Thoracic aorta (tissue), 2 donors: ENCODE measurements at places on chromosomes 7 and 10.

DNA sequence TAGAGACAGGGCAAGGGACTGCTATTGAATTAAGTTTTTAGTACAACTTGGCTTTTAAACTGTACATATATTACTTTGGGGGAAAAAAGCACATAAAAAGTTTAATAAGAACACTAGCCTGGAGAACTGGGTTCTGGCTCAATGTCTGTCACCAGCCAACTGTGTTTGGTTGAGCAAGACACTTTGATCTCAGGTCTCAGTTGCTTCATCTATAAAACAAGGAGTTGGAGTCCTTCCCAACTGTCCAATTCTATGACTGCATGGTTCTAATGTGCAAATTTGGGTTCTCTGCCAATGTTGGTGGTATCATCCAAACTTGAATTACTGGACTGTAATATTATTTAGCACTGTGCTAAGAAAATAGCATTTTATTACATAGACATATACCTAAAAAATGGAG is 50.3 kb downstream of the ATXN7L1 start:
- DNase-seq = no peak

DNA sequence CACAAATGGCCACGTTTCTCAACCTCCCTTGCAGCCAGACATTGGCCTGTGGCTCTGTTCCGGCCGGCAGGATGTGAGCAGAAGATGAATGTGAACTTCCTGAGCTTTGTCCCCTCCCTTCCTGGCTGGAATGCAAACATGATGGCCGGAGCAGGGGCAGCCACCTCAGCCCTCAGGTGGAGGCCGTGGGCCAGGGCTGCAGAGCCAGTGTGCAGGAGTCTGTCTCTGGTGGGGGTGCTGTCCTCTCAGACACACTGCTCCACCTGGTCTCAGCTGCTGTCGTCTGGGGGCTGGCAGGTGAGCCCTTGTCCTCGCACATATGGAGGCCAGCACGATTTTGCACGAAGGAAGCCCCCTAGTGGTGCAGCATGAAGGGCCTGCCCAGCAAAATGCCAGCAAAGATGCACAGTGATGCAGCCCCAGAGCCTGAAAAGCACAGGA is 25.3 kb upstream of the PWWP2B start:
- DNase-seq = no peak

DNA sequence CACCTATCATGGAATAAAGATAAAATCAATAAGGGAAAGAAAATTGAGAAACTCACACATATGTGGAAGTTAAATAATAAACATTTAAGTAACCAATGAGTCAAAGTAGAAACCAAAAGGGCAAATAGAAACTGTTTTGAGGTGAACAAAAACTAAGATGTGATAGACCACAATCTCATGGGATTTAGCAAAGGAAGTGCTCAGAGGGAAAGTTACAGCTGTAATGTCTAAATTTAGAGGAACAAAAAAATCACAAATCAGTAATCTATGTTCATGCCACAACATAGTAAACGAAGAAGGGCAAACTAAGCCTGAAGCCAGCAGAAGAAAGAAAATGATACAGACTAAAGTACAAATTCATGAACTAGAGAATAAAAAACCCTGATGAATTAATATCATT is 16.3 kb downstream of the CYP3A4 start:
- no peak for DNase-seq

DNA sequence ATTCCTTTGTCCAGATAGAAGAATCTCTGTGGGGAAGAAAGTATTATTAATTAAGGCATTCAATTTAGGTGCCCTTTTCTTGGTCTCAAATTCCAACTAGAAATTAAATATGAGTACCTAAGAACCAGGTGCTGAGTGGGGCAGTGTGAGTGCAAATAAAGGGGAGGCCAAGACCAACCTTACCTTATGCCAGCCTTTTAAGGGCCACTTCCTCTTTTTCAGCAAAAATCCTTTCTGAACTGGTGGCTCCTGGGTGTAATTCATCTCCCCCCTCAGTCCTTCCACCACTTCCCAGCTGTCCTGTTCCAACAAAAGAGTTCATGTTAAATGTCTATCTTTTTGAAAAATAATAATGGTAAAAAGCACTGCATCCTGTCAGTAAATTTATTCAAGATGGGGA is 108.2 kb downstream of the OSBPL3 start:
- DNase-seq = no peak

DNA sequence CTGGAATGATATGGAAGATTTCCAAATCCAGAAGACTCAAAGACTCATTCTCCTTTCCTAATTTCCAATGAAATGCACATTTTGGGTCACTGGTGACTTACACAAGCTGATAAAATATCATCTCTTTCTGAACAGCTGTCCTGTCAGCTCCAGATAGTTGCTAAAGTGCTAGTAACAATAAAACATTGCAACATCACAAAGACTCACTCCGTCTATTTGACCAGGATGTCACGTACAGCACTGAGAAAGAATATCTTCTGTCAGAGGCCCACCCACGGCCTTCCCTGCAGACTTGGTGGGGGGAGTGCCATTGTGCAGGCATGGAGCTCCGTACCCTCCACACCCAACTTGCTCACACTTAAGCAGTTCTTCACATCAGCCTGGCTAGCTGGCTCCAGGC is 78.9 kb upstream of the EGR2 start:
- no peak for DNase-seq

DNA sequence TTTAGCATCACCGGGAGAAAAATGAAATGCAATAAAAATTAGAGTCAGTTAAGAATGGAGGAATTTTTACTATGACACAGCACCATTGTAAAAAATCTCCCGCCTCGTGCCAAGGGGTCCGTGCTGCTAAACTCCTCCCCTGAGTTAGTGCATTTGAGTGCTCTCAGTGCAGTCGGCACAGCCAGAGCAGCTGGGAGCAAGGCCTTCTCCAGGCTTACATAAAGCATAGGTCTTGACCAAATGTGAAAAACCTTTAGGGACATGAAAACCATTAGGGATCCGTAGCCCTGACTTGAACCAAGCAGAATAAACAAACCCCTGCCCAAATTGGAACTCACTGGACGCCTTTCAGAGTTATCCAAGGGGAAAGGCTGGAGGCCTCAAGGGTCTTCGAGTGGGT is 152.6 kb downstream of the PLCE1 start:
- no peak for DNase-seq

DNA sequence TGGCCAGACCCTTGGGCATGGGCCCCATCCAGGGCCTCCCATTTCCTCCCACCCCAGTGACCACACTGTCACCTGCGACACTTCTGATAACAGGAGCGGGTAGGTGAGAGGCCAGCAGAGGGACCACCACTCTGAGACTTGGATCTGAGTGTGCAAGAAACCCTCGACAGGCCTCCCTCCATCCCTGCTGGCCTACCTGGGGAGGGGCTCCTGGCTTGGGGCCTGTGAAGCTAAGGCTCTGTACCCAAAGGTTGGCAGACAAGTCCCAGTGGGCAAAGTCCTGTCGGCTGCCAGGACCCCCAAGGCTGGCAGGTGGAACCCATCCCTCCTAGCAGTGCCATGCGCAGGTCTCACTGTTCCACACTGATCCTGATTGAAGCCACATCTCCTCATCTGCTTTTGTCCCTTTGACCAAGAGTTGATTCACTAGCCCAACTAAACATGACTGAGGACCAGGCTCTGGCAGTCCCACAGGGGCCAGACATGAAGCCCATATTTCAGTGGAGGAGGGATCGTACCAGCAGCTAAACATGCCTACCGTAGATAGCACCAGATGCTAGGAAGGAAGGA is 1.2 kb upstream of the PGAM2 start:
- no peak for DNase-seq

DNA sequence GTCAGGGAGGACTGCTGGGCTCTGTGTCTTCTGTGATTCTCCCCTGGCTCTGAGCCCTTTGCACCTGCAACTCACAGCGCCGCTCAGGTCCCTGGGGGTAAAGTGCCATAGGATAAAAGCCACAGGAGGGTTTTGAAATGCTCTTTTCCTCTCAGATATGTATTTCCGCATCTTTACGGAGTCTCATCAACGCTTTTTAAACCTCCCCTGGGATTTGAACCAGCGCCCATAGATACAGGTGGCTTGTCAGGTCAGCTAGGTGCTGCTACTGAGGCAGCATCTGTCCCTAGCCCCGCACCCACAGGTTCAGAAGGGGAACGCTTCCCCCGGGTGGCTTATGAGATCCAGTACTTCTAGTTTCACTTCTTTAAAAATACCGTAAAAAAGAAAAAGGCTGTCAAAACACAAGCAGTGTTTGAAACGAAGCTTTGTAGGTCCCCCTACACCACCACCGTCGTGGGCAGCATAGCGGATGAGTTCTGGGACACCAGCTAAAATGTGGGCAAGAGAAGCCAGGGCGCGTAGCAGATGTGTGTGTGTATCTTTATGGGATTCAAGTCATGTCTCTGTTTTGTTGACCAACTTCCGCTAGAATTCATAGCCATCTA is 173.5 kb downstream of the CUX1 start:
- DNase-seq = no peak

DNA sequence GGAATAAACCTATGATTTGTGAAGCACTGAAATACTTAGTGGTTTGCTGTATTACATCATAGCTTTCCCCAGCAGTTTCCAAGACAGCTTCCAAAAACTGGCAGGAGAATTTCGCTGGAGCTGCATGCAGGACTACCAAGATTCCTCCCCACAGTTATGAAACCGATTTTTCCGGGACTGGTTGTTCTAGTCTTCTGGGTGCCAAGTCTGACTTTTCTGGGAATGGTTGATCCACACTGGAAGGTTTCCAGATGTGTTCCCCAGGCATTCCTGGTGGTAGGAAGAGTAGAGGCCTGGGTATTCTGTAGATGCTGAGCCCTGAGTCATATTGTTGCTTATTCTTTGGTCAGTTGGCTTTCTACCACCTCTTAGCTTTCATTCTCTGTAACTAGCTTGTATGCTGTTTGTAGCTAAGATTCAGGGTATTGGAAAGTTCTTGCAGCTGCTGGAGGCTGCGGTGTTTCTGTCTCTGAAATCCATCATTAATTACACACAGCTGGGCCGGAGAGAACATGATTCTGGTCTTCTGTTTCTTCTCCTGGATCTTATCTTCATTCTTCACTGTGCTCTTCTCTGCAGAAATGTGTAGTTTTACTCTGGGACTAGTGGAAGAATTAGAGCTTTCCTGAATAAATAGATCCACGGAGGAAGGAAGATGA is 6.3 kb downstream of the ABCC2 start:
- peak; percentile 23 for DNase-seq

DNA sequence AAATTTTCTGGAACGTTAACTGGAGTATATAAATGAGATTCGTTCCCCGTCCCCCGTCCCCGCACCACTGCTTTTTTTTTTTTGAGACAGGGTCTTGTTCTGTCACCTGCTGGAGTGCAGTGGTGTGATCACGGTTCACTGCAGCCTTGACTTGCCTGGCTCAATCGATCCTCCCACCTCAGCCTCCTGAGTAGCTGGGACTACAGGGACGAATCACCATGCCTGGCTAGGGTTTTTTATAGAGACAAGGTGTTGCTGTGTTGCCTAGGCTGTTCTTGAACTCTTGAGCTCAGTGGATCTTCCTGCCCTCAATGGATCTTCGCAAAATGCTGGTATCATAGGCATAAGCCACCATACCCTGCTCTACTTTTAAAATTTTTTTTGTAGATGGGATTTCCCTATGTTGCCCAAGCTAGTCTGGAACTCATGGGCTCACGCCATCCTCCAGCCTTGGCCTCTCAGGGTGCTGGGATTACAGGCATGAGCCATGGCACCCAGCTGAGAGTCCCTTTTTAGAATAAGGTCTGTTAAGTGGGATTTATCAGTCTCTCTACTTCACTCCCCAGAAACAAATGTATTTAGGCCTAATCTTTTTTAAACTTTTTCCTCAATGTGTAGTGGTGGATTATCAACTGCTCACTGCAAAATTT is 122.9 kb downstream of the LYZL1 start:
- DNase-seq = no peak

DNA sequence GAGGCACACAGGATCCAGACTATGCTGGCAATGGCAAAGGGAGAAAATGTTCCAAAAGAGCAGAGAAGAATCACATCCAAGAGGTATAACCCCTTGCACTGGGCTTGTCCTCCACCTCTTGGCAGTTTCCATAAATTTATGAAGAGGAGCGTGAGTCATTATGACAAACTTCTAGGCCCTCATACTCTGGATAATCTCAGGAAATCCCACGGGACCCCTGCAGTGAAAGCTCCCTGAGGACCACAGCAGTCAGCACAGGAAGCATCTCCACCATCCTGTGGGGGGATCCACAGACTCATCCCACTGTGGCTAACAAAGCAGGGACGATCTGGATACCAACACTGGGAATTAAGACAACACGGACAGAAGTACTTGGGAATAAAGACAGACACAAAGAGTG is 30.3 kb upstream of the GPAM start:
- DNase-seq = no peak

DNA sequence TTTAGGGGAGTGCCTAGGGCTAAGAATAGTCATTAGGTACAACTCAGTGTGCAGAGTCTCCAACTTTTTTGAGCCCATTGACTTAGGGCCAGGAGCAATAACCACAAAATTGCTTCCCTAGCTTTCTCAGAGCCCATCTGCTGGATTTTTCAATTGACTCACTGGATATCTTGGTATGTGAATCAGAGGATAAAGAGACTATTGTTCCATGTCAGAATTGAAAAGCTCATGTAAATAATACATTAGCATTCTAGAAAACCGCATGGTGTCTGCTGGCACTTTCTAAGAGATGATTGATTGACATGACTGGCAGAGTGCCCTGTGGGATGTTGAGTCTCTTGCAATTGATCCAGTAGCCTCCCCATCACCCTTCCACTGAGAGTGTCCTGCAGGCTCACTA is 246.2 kb downstream of the CCDC7 start:
- no peak for DNase-seq

DNA sequence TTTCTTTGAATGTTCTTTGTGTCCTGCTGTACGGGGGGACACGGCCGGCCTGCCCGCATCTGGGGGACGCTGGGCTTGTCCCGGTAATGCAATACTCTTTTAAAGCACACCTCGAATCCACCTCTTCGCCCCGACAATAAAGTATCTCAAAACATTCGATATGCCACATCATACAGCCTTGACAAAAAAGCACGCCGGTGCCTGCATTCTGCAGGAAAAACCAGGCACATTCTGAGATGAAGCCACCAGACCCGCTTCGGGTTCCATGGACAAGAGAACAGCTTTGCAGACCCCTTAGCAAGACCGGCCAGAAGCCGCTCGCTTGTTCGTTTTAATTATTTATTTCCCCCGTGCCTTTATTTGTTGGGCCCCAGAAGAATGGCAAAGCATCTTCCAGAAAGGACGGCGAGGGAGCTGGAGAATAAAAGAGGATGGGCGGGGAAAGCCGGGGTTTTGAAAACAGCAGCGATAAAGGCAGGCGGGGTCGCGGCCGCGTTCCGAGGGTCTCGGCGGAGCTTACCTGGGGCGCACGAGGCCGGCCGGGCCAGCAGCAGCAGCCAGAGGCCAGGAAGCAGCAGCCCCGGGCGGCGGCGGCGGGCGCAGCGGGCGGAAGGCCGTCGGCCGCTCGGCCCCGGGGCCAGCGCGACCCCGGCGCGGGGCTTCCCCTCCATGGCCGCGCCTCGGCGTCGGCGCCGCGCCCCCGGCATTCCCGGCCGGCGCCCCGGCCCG is 462 bp downstream of the KIAA1549 start:
- DNase-seq = no peak

GRCh38 chr10:99460070-99460469 is 29.6 kb upstream of the GOT1 start:
- DNase-seq = no peak

- no peak for DNase-seq
Observed at GRCh38 chr10:126137562-126138221, 241.3 kb downstream of the FANK1 start.

GRCh38 chr10:118624747-118625146 is 29.3 kb upstream of the PRLHR start:
- DNase-seq = no peak

GRCh38 chr7:42770114-42770513 is 141.8 kb downstream of the C7orf25 start:
- no peak for DNase-seq
